ENCODE measurements at places on chromosomes 12 and 14.

DNA sequence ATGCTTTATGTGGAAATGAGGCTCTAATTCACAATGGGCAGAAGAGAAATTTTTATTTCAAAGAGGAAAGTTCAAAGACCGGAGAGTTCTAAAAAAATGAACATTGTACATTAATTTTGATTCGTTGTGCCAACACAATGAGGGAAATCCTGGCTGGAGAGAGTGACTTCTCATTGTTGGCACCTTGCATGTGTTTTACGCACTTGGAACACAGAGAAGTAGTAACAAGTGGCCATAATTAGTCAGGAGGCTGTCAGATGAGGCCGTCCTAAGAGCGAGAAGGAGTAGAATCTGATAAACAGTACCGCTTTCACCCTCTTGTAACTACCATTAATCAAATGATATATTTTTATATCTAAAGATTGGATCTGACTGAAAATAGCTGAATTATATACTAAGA is 6.9 kb downstream of the LMO3 start:
- DNase-seq = no peak

- DNase-seq = no peak
Measured at GRCh38 chr12:97229004-97229403, 233.6 kb upstream of the RMST start.

DNA sequence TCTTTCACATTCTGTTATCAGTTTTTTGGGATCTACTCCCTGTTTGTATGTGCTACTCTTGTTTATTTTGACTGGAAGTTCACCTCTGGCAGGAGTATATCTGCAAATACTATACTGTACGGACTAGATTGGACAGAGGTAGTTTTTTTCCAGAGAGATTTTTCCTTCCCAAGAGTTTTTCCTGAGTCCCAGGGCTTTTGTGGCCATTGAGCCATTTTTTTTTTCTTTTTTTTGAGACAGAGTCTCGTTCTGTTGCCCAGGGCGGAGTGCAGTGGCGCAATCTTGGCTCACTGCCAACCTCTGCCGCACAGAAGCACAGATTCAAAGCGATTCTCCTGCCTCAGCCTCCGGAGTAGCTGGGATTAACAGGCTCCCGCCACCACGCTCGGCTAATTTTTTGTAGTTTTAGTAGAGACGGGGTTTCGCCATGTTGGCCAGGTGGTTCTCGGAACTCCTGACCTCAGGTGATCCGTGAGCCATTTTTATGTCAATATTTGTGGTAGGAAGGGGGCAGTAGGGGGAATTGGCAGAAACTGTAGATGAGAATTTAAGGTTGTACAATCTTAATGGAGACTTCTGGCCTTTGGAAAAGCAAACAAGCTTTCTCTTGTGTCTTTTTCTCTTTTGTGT is 19.4 kb downstream of the KTN1 start:
- DNase-seq = no peak

DNA sequence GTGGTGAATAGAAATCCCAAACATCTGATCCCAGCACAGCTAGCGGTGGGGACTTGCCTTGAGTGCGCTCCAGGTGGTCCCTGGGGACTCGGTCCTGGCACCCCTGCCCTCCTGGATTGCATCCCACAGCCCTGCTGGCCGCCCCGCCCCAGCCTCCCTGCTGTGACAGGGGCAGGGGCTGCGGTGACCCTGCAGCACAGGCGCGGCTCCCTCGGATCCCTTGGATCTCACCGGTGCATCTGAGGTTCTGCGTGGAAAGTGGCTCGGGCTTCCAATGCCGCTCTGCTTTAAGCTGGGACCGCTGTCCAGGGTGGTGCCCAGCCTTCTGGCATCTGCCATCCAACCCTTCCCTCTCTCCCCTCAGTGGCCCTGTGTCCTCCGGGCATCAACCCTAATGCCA is 16.0 kb downstream of the ANKRD9 start:
- DNase-seq = no peak

- no peak for DNase-seq
Measured at GRCh38 chr12:117441751-117442150, 80.3 kb upstream of the NOS1 start.

DNA sequence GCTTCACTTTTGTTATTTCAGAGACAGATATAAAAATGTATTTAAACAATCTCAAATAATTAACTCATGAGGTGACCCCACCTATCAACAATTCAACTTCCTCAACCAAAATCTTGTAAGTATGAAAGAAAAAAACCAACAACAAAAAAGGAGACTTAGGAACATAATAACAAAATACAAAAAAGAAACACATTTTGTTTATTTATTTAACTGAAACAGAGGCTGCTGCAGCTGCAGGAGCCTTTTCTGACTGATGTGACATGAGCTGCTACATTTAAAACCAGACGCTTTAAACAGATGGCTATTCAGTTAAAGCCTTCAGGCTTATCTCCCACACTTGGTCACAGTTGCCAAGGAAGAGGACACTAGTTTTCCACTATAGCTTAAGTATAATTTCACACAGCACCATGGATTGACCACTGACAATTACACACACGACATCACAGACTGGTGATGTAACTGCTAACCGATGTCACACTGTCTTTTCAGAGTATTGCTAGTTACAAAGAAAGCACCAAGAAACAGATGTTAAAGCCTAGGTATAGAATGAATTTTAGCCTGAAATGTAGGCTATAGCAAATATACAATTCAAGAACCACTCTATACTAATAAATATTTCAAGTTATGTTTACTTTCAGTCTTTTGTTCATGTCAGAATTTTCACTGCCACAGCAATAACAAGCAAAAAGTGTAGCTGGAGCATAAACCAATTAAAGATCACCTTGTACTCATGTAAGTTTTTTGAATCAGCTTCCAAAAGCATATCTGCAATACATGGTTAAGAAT is 113.0 kb downstream of the MED13L start:
- no peak for DNase-seq

GRCh38 chr14:102248121-102248520 is 56.8 kb downstream of the MOK start:
- no peak for DNase-seq

GRCh38 chr14:47826809-47827208 is 151.4 kb upstream of the MDGA2 start:
- no peak for DNase-seq

DNA sequence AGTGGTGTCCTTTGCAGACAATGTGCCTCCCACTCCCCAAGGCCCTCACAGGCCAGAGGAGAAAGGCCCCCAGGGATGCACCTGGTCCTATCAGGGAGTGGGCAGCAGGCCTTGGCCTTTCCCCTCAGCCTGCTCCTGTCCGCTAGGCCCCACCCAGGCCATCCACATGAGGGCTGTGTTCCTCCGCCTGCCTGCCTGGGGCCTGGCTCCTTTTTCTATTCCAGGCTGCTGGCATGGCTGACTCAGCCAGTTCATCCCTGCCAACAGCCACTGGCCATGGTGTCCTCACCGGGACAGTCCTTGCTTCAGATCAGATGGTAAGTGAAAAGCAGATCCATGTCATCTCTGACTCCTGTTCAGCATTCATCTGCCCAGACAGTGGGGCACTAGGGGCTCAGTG is 13.4 kb downstream of the ISM2 start:
- no peak for DNase-seq

DNA sequence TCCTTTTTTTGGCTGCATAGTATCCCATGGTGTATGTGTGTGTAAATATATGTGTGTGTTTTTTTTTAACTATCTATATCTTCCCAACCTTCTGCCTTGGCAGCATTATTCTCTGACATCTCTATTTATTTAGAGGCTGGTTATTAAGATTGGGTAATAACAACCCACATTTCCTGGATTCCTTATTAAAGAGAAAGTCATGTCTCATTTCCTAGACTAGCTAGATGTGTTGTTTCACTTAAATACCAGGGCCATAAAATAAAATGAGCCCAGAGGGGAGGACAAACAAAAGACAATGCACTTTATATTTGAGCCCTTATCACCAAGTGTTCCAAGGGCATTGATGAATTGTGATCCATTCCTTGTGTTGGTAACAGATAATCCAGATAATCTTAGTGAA is 169.1 kb downstream of the SLC5A8 start:
- no peak for DNase-seq

DNA sequence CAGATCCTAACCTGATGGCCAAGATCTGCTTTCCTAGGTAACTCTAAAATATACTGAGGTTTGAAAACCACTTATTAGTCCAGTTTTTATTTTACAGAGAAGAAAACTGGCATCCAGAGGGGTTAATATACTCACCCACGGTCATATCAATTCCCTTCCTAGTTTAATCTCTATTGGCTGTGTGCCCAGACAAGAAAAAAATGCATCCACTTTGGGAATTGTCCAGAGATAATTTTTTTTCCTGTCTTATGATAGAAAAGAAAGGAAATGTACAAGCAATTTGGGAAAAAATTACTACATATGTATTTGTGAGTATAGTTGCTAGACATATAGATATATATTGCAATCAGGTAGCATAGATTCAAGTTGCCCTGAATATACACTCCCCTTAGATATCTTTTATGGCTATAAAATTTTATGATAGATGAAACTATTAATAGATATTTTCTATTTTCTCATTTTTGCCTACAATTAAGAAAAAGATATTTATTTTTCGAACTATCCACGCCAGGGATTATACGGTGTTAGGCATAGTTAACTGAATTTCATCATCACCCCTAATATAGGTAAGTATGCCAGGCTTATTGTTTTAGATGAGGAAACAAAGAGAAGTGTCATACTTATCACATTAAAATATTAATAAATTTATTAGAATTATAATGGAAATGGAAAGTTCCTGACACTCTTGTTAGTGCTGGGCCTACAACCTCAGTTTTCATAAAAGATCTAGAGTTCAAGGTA is 100.5 kb upstream of the SLC38A2 start:
- no peak for DNase-seq

DNA sequence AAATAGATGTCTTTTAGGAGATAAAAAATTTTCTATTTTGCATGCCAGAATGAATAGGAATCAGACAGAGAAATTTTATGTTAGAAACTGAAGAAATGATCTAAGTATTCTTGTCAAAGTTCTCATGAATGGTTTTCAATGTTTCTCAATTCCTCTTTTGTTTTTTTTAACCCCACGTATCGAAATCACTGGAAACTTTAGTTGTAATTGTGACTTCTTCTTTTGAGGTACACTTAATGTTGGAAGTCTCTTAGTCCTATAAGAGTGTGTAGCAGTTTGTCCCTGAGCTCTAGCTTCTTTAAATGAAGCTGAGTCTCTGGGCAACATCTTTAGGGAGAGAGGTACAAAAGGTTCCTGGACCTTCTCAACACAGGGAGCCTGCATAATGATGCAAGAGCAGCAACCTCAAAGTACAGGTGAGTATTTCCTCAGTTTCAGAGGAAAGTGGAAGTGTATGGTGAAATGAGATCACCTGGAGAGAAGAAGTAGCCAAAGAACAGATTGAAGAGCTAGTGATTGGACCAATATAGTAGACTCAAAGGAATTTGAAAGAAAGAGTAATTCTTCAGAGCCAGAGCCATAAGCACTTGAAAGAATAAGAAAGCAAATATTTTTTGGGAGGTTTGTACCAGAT is at the start of gene CLEC6A:
Gene CLEC6A (plus strand): TSS at position 236 of the 634 bp plus-strand sequence. CDS start 150 bp downstream, at position 386.
- no peak for DNase-seq

DNA sequence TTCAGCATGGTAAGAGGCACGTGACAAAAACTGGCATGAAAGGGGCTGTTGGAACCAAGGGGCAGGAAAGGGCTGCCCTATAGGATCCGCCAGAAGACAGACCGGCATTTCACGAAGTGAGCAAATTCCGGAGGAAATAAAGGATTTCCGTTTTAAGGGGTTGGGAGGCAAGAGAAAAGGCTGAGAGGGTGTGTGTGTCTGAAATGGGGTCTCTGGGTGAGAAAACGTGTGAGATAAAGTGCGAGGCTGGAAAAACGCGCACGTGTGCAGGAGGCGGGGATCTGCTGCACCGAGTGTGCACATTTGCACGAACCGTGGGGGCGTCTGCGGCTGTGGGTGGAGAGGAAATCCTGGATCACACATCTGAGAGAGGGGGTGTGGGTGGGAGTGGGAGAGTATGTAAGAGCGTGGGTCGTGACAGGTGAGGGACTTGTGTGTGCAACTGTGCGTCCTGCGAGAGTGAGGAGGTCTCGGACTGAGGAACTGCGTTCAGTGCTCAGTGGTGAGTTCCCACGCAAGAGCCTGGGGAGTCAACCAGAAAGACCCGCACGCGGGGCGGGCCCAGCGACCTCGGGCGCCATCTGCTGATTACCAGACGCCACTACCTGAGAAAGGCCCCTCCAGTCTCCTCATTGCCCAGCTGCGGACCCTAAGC is 37.0 kb upstream of the P2RX7 start:
- DNase-seq = peak; percentile 77

- DNase-seq = no peak
Measured at GRCh38 chr12:85765453-85765869, 70.7 kb downstream of the RASSF9 start.

DNA sequence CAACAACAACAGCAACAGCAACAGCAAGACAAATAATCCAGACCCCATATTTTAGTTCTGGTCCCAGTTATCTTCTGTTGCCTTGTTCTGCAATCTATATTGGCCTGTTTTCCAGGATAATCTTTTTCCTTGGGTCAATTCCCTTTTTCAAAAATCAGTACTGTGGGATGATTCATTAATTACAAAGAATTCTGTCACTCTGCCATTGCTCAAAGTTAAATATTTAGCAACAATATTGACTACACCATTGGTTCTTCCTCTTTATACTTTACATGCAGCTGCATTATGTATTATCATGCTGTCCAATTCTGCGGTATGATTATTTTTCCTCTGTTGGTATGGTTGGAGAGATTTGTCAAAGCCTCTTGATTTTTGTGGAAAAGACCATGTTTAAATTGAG is 10.1 kb upstream of the GALNT8 start:
- DNase-seq = no peak

GRCh38 chr14:91523972-91524371 is 13.9 kb upstream of the PPP4R3A start:
- DNase-seq = no peak

All from activated gamma-delta T cell treated with Interleukin-2 at 50 U/mL for 16 hours (primary cell).